Activated effector memory CD4-positive, alpha-beta T cell treated with Interleukin-2 at 50 U/mL for 16 hours (primary cell): ENCODE measurements at places on chromosomes 2 and 18.

DNA sequence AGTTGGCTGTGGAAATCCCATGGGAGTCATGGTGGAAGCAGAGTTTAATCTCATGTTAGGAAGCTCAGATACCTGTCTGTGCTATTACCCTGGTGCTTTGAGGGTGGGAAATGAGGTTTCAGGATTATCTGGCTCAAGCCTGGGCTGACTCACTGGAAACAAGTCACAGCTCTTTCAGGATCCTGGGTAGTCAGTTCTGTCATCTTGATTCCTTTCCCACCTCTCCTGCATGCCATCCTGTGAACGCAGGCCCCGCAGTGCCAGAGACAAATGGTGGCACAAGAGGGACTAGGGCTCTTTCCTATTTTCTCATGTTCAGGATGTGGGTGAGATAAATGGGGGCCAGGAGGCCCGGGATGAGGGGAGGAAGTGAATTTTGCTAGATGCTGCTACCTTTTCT, 3.7 kb upstream of the FAM136A start:
- no peak for DNase-seq

DNA sequence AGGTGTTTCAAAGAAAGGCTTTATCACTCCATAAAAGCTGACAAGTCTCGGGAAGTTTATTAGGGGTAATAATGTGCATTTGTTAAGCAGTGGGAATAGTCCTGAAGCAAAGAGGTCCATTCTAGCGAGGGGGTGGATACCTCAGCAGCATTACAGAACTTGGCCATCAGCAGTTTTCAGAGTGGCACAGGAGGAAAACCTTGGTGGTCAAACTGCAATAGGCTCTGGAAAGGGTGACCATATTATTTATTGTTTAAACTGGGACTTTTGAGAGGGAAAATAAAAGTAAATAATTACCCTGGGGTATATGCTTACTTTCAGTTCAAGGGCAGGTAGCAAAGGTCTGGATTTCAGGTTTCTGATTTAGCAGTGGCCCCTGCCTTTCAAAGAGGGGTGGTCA, 115.5 kb upstream of the KLHL14 start:
- no peak for DNase-seq

DNA sequence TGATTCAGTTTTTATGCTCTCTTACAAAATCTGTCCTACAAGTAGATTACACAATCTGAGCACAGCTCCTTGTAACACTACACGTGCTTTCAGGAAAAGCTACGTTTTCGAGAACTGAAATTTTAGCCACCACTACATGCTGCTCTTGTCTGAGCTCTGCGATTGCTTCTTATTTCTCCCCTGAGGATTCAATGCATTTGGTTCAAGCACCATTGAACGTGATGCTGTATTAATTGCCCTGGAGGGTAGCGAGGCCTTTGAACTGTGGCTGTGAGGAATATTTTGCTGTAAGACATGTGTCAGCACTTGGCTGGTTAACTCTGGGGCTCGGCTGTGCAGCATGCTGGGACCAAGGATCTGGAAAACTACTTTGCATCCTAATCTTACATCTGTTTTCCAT, 405.8 kb downstream of the EPHA4 start:
- no peak for DNase-seq

GRCh38 chr2:200592406-200593075, 6.7 kb downstream of the AOX1 start:
- no peak for DNase-seq

DNA sequence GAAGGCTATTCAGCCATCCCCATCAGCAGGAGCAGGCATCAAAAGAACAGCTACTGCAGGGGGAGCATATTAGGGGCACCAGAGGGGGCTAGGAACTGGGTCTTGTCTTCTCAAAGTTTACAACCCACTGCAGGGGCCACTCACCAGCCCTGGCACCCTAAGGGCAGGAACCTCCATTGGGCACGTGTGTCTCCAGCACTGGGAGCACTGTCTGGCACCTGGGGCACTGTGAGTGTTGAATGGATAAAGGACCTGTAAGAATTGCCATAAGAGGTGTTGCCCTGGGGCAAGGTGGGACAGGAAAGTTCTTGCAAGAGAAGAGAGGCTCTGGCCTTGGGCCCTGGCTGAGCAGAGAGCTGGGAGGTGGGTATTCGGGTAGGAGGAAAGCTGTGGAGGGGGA, 1.4 kb upstream of the STEAP3 start:
- no peak for DNase-seq

- no peak for DNase-seq
Measured at GRCh38 chr18:14919666-14920065, 171.7 kb downstream of the ANKRD30B start.

DNA sequence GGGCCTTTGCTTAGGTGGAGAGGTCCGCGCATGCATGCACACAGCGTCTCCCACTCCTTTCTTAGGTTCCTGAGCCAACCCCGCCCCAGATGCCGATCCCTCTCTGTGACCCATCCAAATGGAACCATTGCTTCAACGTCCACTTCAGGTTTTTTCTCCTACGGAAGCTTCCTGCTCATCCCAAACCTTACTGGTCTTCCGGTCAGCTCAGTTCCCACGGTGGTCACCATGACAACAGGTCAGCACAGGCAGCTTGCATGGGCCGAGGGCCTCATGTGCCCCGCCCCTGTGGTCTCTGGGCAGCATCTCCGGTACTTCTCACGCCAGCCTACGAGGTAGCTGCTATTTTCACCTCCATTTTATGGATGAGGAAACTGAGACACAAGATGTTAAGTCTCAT, 163.7 kb downstream of the SOCS6 start:
- DNase-seq = no peak

- no peak for DNase-seq
Measured at GRCh38 chr2:71500426-71501079, 47.2 kb downstream of the DYSF start.

GRCh38 chr18:3799515-3799914, 349.5 kb downstream of the TGIF1 start:
- no peak for DNase-seq

- no peak for DNase-seq
Measured at GRCh38 chr18:58230438-58231179, 186.6 kb downstream of the NEDD4L start.

DNA sequence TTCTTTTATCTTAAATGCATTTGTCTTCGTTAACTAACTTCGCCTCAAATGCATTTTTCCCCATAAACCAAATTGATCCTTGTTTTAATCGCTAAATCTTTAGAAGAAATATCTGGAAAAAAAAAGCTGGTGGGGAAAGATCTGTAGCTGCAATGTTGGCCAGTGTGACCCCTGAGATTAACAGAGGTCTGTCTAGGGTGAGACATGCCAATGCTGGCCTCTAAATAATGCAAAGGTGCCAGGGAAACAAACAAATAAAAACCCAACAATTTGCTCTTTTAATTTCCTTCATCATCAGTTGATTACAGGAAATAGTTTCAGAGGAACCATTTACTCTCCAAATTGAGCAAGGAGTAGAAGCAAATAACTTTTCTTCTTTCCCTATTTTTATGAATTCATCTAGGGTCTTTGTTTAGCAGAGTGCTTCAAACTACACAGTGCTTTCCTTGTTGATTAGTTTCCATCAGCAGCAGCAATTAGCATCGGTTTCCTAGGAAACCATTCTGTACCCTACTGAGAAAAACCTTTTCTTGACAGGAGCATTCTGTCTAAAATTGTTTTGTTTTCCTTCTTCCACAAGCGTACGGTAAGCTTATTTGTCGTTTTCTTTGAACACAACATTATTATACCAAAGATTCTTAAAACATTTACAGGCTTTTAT, 100.5 kb upstream of the UNC80 start:
- no peak for DNase-seq

DNA sequence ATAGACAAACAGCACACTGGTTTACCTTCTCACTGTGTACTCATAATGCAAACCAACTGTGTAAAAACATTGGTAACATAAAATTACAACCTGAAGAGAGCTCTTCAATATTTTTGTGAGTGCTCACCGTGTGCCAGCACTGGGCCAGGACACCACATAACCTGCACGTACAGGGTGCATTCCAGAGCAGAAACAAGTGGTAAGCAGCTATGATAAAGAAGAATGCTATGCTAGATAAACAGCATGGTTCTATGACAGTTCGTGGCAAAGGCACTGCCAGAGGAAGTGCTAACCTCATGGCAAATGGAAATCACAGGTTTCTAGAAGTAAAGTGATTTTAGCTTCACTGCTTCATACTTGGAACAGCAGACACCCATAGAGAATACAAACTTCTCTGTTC, 343.5 kb downstream of the MTX2 start:
- DNase-seq = no peak

GRCh38 chr2:42246562-42246961, 77.4 kb downstream of the EML4 start:
- no peak for DNase-seq

GRCh38 chr2:25851740-25852503, 26.4 kb downstream of the ASXL2 start:
- DNase-seq = no peak

DNA sequence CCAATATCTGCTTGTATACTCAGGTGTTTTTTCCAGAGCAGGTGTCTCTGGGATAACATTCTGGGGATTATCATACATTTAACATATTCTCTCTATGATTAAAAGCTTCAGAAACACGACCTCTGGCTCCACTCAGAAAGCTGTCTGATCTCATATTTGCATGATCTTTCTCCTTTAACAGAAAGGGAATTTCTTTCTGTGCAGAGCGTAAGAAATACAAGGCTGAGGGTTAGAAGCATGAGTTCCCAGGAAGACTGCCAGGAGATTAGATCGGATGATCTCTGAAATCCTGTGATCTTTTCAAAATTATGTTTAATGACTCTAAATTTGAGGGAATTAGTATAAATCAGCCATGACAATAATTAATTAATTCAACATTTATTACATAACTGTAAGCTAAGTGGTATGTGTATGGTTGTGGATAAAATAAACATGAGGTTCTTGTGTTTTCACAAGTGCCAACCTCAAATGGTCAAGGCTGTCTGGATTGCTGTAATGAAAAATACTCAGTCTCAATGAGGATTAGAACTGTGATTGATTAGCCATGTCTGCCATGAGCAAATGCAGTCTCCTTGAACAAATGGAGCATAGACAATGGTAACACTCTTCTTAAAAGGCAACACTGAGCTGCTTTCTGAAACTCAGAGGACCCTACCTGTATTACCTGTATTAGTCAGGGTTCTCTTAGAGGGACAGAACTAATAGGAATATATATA, 304.9 kb downstream of the STK39 start:
- no peak for DNase-seq

- no peak for DNase-seq
Measured at GRCh38 chr2:186927867-186928191, 78.9 kb upstream of the ZSWIM2 start.

GRCh38 chr2:121905201-121905600, 149.8 kb downstream of the TSN start:
- no peak for DNase-seq

- DNase-seq = no peak
Measured at GRCh38 chr2:220006152-220006621, 378.8 kb downstream of the SLC4A3 start.

DNA sequence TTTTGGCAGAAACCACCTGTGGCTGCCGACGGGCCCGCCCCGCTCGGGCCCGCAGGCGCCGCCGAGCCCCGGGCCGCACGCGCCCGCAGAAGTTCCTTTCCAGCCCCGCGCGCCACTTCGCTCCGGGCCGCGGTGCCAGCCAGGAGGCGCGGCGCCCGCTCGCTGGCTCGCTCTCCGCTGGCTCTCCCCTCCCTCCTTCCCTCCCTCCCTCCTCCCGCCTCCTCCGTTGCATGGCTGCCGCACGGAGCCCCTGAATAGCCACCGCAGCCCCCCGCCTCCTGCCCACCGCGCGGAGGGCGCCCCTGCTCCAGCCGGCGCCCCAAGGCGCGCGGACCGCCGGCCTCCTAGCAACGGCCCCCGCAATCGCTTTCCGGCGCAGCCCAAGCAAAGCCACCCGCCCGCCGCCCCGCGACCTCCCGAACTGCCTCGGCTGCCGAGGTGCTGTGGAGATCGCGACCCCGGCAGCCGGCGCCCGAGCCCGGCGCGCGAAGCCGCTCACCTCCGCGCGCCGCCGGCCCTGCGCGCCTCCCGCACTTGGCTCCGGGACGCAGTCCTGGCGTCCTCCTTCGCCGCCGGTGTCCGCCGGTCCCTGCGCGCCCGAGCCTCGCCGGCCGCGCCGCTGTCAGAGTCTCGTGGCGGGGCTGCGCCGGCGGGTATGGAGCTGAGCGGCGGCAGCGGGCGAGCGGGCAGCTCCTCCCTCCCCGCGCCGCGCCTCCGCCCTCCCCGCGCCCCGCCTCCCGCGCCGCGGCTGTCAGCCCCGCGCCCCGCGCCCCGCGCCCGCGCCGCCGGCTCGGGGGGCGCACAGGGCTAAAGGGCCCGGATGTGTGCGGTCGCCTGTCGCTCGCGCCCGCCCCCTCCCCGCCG, at the start of gene ZBTB7C:
TSS of gene ZBTB7C (minus strand) at position 657 of the 864 bp plus-strand sequence.
- DNase-seq = no peak

DNA sequence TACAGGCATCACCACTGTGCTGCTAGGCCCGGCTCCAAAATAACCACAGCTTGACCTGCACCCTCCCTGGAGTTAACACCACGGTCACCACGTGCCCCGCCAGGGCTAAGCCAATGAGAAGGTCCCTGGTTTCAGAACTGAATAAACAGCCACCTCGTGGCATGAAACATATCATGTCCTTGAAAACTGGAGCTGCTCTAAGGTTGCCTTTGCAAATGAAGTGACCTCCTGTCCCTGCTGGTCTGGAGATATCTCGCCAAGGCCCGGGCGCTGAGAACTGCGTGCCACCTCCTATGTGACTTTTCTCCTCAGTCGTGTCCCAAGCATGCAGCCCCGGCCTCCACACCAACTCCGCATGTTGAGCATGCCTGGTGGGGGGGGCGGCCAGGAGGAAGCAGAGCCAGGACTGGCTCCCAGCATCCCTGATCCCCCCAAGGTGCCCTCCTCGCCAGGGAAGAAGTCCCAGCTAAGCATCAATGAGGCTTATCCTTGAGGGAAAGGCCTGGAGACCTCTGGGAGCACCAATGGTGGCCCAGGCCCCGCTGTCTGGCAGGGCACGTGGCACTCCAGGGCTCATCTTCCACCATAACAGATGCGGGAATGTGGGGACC, 16.3 kb upstream of the KCNG2 start:
- DNase-seq = no peak

- DNase-seq = no peak
Measured at GRCh38 chr2:66470199-66470598, 35.3 kb downstream of the MEIS1 start.

- DNase-seq = no peak
Measured at GRCh38 chr2:143594161-143594560, 464.9 kb downstream of the ARHGAP15 start.

DNA sequence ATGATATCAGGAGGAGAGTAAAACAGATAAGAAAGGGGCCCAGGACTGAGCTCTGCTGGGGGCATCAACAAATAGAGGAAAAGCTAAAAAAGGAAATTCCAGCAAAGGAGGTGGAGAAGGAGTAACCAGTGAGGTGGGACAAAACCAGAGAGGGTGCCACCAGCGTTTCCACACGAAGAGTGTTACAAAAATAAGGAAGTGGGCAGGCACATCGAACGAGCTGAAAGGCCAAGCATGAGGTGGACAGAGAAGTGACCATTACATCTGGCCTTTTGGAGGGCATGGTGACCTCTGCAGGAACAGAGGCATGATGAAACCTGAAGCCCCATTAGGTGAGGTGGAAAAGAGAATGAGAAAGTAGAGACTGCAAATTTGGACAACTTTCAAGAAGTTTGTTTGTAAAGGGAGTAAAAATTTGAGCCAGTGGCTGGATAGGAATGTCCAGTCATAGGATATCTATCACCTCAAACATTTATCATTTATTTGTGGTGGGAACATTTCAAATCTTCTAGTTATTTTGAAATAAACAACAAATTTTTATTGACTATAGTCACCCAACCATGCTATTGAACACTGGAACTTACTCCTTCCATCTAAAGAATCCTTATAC, 18.4 kb upstream of the VIT start:
- no peak for DNase-seq

- no peak for DNase-seq
Measured at GRCh38 chr2:95007031-95007609, 18.4 kb upstream of the MAL start.

GRCh38 chr2:10124538-10125045, 2.1 kb downstream of the RRM2 start:
- DNase-seq = no peak
